Stimulated activated CD4-positive, alpha-beta T cell treated with anti-CD3 and anti-CD28 coated beads, Interleukin-2, amount 100 ng/mL, for 48 hours (primary cell): ENCODE measurements at places on chromosomes 2 and 18.

DNA sequence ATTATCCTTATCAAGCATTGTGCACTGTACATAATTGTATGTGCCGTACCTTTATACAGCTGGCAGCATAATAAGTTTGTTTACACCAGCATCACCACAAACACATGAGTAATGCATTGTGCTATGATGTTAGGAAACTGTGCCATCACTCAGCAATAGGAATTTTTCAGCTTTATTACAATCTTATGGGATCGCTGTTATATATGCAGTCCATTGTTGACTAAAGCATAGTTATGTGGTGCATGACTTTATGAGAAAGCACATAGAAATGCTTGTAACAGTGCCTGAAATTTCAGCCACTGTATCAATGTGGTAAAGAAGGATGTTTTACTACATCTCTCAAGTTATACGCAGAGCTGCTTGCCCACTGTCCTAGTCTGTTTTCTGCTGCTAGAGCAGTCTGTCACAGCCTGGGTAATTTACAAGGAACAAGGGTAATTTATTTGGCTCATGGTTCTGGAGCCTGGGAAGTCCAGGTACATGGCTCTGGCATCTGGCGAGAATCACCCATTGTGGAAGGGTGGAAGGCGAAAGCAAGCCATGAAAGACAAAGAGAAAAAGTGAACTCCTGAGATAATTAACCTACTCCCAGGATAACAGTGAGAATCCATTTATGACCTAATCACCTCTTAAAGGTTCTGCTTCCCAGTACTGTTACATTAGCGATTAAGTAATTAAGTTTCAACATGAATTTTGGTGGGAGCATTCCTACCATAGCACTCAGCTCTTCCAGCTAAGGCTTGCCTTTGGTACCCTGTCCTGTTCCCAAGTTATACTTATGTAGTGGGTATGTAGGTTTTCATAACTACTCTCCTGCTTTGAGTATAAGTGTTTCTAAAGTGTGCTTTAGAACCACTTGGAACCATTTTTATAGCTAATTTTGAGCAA is 4.6 kb downstream of the MAP3K20 start:
- DNase-seq = no peak

GRCh38 chr2:185012643-185013042 is 414.3 kb downstream of the ZNF804A start:
- no peak for DNase-seq

DNA sequence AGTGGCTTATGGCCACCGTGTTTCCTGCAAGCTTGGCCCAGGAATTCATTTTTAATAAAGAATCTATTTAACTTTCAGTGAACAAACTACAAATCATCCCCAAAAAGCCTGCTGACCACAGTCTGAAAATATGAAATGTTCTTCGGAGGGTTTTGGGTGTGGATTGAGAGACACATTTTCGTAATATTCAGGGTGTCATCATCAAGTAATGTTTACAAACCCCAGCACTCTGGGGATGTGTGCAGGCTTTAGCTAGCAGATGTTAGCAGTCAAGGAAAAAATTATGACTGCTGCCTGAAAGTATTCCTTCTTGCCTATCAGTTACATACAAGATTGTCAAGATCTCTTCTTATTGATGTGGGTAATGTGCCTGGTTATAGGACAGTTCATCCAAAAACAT is 143.9 kb upstream of the FN1 start:
- DNase-seq = no peak

GRCh38 chr2:33342705-33343104 is 133.7 kb upstream of the RASGRP3 start:
- no peak for DNase-seq

DNA sequence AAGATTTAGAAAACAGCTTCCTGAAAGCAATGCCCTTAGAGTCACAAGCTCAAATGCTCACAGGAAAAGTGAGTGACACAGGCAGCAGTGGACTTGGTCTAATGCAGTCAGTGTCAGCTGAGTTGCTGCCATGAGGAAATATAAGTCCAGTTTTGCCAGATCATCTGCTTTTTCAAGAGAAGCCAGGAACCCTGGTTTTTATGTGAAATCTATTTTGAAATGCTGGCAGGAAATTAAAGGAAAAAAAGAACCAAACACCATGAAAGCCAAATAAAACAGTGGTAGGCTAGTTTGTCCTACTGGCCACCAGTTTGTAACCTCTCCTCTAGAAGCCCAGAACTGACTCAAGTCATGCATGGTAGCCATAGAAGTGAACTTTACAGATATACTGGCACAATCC is 109.2 kb downstream of the THADA start:
- DNase-seq = no peak

- DNase-seq = no peak
These were observed 266.2 kb downstream of the ASXL3 start for GRCh38 chr18:33844232-33844631.

DNA sequence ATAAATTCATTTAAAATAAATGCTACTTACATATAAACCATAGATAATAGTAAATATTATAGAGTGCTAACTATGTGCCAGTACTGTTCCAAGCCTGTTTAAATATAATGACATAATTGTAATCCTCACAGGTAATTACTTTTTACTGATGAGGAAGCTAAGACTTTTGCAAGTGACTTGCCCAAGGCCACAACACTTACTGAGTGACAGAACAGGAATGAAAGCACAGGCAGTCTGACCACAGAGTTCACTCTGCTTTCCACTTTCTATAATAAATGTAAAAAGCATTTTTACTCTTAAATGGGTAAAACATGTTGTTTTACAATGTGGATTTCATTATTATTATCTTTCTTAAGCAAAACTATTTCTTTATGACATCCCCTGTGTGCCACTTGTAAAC is 537.8 kb upstream of the SLC39A10 start:
- DNase-seq = no peak

GRCh38 chr2:84963692-84964405 is 7.1 kb upstream of the KCMF1 start:
- DNase-seq = no peak

DNA sequence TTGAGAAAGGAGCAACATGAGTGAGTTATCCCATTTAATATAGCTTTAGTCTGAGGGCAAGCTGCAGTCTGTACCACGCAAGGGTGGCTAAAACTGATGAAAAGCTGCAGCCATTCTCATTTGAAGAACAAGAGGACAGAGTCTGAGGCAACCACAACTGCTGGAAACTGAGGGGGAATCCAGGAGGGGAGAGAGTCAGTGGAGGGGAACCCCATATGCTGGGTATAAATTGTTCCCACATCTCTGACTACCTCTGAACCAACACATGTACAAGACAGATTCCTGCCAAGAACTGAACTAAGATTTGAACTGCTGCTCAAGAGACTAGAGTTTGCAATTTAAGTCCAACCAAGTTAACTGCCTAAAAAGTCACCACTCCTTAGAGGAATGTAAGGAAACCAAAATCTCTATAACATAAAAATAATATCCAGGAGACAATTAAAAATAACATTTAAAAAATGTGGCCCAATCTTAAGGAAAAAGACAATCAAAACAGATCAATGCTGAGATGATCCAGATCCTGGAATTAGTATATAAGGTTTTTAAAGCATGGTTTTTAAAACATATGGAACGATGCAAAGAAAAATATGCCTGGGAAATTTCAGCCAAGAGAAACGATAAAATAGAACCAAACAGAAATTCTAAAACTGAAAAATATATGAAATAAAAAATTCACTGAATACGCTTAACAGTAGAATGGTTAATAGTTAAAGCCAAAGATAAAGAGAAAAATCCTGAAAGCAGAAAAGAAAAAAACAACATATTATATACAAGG is 11.2 kb downstream of the CWC22 start:
- DNase-seq = no peak

- DNase-seq = no peak
These were observed 986.5 kb downstream of the TDRD15 start for GRCh38 chr2:22110244-22110651.

DNA sequence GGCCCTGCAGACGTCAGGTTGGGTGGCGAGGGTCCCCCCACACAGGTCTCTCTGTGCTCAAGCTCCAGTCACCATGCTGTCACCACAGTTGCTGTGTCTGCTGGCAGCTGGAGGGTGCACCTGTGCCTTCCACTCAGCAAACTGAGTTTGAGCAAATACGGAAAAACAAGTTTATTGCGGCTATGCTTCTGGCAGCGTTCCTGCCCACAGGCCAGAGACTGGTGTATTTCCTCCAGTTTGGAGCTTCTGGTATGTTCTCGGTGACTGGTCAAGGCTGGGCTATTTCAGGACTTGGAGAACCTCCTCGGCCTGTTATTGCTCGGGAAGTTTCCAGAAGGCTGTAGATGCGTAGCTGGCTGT is 132.6 kb downstream of the SEPTIN10 start:
- no peak for DNase-seq

GRCh38 chr2:58594175-58594574 is 353.1 kb upstream of the FANCL start:
- no peak for DNase-seq

DNA sequence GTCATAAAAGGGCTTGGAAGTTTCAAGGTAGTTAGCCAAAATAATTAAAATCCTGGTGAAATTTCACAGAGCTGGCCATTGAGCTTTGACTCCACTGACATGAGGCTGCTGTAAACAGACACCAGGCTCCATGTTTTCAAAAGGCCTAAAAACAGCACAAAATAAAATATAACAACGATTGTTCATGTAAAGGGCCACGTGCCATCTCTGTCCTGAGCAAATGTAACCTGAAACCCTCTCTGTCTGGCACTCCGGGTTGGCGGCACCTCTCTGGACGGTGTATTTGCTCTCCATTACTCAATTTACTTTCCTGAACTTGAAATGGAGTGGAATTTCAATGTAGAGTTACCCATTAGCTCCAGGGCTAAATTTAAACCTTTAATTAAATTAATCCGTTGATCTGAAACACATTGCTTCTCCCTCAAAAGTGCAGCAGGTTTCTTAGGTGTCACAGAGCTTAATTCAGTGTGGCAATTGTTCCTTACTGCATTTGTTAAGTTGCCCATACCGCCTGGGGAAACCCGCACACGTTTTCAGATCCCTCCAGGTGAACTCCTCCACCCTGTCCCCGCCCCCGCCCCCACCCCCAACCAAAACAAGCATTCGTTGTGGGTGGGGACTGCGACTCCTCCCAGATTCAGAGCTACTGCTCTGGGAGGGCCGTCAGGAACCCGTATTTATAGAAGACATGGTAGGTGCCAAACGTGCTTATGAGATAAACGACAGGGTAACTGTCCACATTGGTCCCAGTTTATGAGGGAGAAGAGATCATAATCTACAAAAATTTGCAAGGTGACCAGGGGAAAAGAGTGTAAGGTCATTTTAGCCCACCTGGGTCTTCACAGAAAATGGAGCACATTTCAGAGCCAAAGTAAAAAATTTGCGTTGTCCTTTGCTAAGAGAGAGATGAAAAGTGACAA is 1.2 kb upstream of the CABLES1 start:
- DNase-seq = no peak

DNA sequence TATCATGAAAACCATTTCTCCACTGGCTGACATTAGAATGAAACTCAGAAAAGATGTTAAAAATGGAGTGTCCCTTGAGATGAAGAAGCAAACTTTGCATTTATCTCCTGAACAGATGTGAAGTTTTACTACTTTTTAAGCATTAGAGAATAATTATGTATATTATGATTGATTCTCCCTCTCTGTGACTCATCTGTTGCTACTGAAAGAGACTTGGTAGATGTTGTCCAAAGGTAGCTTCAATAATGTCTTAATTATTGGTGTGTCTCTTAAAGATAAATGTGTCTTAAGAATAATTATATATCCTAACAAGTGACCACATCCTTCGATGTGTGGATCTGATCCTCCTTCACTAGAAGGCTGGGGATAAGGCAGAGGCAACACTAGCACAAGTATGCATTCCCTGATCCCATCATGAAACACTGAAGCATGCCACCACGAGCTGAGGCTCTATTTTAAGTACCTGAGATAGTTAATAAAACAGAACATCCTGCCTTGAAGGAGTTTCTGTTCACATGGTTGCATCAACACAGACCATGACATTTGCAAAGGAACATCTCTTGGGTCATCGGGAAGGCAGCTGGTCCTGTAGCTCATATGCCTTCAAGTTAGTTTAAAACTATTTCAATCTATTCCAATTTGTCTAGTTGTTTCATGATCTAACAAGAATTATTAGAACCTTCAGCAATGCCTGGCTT is 15.5 kb downstream of the RND3 start:
- no peak for DNase-seq

DNA sequence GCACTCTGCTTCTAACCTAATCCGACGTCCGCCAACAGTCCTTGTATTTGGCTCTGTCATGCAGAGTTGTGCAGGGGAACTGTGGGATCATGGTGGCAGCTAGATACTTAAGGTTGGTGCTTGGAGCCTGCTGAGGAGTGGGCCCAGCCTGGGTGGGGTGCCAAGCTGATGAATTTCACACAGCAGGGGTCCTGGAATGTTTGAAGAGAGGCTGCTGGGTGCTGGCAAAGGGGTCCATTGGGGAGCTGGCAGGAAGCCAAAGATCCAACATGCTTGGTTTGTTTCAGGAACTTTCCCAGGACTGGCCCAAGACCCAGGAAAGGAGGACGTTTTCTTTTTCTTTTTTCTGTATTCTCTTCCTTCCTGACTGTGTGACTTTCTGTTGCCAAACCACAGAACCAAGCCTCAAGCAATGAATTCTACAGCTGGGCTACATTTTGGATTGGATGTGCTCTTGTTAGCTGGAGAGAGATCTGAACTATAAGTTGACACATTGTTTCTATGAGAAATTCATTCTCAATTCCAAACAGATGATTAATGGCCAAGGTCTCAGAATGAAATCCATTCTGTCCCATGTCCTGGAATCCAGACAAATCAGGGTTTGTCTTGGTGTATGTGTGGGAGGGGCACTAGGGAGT is 49.9 kb downstream of the DHRS9 start:
- DNase-seq = no peak

GRCh38 chr2:20132990-20133535 is 81.6 kb upstream of the LAPTM4A start:
- no peak for DNase-seq

- no peak for DNase-seq
These were observed 35.6 kb downstream of the OTOF start for GRCh38 chr2:26442301-26442700.

- no peak for DNase-seq
These were observed 92.0 kb upstream of the BOD1L2 start for GRCh38 chr18:57054891-57055290.

- DNase-seq = no peak
These were observed 35.8 kb upstream of the ARHGAP25 start for GRCh38 chr2:68698567-68699377.

DNA sequence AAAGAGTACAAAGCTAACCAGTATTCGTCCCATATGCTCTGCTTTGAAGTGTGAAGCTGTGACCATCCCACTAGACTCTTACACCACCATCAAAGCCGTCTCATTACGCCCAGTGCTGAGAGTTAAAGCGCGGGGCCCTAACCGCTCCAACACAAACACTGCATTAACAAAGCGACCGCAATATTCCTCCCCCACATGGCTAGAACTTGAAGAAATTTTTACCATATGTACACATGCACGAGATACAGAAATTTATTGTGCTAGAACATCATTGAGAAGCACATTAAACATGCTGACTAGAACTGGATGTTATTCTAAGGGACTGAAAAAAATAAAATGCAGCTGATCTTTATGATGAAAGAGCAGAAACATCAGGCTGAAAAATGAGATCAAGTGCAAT is 20.5 kb downstream of the FTCDNL1 start:
- DNase-seq = no peak
